Uterus (tissue), 4 donors: ENCODE measurements at places on chromosomes 1 and 21. TPM values are rescaled to one million over a fixed set of nuclear protein-coding genes. Genes with fewer than 3 reads are reported as not detected.

The CNIH3 gene
- total RNA-seq, result not detected

The ORC1 gene
- not detected for total RNA-seq

The HDAC1 gene
- 27.4 TPM for total RNA-seq

The FMO2 gene
- total RNA-seq, result 1.9 TPM

The REG4 gene
- not detected for total RNA-seq

The CHI3L1 gene
- 21.2 TPM for total RNA-seq

The SMIM1 gene
- not detected for total RNA-seq

The HLX gene
- total RNA-seq, result 5.8 TPM

DNA sequence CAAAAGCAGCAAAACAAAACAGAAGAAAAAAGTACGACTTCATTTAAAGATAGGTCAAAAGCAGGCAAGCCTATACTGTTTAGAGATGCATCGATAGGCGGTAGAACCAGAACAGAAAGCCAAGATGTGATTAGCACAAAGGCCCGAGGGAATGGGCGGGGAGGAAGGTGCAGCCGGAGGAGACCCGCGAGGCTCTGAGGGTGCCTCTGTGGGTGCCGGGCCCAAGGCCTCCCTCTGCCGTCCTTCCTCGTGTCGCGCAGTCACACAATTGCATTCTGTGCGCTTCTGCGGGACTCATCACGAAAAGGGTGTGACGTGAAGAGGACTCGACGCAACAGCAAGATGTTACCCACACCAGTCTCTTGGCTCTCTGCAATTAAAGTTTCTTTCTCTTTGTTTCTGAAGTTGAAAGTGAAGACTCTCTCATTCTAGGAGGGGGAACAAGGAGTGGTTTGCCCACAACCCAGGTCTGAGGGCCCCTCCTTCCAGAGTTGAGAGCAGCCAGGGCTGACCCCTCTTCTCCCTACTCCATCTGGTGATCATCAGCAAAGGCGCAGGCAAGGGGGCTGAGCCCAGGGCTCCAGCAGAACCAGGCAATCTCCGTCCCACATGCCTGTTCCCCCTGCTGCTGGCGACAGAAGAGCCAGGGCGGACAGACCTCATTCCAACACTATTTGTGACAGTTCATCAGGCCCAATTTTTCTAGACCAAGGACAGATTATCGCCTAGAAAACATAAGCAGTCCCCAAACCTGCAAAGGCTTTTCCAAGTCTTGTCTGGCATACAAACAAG is 41.0 kb downstream of the NPHP4 start:
- DNase-seq, result no peak

- no peak for DNase-seq
Measured at GRCh38 chr21:34513129-34513675, 1.2 kb upstream of the KCNE1 start.

DNA sequence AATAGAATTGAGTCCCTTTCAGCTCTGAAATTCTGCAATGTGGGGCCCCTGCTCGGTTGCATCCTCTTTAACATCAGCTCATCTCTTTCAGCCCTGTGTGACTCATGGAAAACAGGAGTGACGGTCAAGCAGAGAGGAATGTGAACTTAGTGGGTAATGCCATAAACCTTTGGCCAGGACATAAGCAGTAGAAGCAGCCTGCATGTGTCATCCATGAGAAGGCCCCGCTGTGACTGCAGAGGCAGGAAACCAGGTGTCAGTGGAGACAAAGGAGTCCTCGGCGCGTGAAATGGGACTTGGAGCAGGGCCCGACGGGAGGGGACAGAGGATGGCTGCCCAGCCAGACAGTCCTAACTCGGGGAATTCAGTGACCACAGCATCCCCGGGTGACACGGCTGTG is 21.1 kb upstream of the EPHB2 start:
- no peak for DNase-seq

GRCh38 chr1:88022516-88022915 is 661.6 kb upstream of the PKN2 start:
- no peak for DNase-seq

GRCh38 chr1:24409535-24409934 is 4.0 kb downstream of the STPG1 start:
- no peak for DNase-seq

DNA sequence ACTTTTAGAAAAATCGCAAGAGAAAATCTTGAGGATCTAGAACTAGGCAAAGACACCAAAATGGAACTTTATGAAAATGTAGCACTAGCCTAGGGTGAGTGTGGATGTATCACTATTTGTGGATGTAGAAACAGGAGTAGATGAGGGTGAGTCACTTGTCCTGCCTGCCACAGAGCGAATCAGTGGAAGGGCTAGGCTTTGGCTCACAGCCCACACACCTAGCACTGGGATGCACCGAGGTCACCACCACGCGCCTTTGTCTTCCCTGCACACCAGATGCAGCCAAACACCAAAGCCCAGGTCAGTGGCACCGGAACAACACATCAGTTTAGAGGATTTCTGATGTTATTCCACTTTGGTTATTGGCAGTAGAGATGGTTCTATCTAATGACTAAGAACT is 38.2 kb downstream of the PKNOX1 start:
- DNase-seq, result no peak

DNA sequence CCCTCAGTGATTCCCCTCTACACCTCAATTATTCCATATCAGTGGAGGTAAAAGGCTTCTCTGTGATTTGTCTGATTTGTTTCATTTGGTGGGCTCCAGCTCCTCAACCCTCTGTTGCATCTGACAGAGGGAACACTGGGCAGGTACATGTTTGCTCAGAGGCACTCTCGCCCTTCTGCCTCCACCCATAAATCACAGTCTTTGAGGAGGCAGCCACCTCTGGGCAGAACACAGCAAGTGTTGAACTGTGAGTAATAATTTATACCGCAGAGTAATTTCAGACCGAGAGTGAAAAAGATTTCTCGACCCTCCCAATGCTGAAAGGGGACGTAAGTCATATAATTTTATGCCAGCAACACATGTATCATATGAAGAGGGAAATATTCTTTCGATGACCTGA is 330.1 kb upstream of the PBX1 start:
- no peak for DNase-seq

DNA sequence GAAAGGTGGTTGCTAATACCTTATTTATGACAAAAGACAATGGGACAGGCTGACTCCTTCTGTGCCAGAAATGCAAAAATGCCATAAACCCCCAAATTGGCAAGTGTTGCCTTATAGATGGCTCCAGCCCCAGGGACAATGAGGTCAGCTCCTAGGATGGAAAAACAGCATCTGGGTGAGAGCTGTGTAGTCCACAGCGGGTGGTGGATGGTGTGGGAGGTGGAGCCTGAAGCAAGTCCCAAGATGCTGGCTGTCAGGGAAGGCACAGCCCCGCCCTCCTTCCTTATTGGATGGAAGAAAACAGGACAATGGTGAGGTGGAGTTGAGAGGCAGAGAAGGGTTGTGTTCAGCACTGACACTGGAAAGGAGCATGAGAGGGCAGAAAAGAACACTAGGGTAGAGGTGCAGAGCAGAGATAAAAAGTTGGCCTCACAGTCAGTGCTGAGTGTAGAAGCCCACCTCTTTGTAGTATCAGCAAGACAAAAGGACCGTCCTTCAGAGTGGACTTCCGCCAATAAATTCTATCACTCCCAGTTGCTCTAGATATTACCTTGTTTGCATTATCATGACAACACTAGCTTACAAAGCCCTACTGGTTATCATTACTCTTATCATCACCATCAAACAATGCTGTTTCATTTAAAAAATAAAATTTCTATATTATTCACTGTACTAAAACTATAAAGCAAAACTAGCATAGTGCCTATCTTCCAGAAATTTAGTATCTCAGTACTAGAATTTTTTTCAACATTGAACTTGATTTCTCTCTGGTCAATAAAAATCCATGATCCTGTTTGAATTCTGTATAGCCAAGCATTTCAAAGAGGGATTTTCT is 3.7 kb upstream of the SDE2 start:
- DNase-seq, result peak; percentile 66

DNA sequence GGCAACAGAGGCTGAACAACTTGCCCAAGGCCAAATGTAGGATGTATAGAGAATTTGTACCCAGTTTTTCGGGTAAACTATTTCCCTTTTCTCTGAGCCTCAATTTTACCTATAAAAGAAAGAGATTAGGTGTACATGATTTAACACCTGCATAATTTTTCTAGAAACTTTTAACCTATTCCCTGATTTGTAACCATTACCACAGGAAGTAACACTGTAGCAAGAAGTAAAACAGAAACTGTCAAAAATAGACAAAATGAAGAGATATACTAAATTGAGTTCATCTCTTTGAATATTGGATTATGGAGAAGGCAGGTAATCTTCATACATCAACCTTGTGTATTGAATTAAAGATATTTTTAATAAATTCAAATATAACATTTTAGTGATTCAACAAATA is 136.2 kb downstream of the ZC3H11B start:
- no peak for DNase-seq

DNA sequence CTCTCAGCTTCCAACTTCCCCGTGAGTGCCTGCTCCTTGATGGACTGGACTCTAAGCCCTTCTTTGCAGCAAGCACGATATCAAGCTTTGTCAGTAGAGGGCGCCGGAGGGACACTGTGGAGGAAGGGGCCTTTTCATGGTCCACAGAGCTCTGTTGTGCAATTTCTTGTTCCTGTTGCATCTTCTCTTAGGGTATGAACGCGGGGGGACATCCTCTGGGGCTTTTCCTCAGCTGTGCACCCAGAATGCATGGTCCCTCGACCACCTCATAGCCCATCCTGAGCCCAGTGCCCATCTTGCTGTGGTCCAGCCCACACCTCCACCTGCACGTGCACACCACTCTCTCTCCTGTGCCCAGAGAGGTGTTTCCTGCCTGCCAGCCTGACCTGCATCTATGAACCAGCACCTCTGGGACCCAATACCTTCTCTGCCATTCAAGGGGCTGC is 556.8 kb downstream of the PTPRU start:
- peak; percentile 63 for DNase-seq

- no peak for DNase-seq
Measured at GRCh38 chr1:95252422-95252821, 18.4 kb downstream of the RWDD3 start.
